Activated T-helper 9 cell treated with anti-CD3 and anti-CD28 coated beads, Interleukin-2, amount 50 U/mL, for 16 hours (primary cell): ENCODE measurements at places on chromosomes 12 and 14.

DNA sequence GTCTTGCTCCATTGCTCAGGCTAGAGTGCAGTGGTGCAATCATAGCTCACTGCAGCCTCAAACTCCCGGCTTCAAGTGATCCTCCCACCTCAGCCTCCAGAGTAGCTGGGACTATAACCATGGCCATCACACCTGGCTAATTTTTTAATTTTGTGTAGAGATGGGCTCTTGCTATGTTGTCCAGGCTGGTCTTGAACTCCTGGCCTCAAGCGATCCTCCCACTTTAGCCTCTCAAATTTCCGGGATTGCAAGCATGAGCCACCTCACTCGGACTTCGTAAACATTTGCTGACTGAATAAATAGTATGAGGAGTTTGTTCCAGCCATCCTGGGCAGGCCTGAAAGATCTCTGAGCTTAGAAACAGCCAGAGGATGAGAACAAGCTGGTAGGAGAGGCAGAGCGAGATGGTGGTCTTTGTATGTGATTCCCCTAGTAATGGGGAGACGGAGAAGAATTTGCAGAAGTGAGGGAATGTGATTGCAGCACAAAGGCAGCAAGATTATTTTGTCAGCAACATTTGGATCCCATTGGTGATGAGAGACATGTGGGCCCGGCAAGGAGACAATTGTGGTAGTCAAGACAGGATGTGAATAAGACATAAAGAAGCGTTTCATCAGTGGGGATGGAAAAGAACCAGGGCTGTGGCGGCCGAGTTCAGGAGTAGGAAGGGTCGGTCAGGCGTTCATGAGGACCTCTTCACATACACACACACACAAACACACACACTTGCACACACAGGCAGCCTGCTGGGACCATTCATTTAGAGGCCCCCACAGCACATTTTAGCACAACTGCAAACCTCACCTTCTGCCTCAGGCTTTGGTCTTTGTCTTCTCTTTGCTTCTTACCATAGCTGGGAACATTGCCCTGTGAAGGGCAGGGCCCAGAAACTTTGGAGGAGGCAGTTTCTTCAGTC is 155.5 kb downstream of the ZFP36L1 start:
- no peak for DNase-seq

DNA sequence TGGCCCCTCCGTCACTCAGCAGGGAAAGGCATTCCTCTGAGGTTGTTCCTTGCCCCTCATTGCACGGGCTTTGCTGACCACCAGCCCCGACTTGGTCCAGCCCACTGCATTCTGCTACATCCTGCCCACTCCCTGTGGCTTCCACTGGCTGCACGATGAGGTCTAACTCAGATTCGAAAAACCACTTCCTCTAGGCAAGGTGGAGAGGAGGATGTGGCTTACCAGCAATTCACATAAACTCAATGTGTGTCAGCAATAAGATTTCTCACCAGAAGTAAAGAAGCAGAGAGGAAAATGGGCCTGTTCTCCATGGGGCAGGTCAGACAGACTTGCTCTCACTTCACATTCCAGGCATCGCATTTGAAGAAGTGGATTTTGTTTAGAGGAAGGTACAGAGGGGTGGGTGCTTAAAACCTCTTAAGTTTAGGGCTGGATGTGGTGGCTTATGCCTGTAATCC is 14.7 kb downstream of the GPR68 start:
- DNase-seq = no peak

- no peak for DNase-seq
Measured at GRCh38 chr14:71720978-71721624, 211.1 kb upstream of the RGS6 start.

- DNase-seq = no peak
Measured at GRCh38 chr14:92264195-92264594, 58.8 kb upstream of the SLC24A4 start.

DNA sequence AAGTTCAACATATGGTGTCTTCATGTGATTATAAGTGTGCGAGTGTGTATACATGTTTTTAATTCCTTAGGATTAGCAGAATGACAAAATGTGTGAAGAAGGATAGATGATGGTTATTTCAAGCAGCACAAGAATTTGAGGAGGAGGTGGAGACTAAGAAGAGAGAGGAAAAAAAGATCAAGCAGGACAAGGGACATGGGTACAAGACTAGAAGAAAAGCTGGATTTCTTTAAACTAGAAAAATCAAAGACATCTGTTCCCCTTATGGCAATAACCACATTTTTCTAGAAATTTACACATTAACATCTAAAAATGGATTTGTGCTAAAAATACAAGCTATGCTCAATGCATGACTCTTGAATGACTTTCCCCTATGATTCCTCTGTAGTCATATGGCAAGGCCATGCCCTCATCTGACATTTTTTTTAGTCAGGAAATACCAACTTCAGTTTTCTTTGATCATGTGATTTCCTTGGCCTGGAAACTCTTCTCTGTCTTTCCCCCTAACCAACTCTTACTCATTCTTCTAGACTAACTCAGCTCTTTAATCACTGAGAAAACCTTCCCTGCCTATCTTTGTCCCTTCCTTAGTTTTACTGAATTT is 435.8 kb downstream of the NRXN3 start:
- DNase-seq = no peak

- DNase-seq = no peak
Measured at GRCh38 chr14:101833045-101833444, 71.5 kb downstream of the PPP2R5C start.

DNA sequence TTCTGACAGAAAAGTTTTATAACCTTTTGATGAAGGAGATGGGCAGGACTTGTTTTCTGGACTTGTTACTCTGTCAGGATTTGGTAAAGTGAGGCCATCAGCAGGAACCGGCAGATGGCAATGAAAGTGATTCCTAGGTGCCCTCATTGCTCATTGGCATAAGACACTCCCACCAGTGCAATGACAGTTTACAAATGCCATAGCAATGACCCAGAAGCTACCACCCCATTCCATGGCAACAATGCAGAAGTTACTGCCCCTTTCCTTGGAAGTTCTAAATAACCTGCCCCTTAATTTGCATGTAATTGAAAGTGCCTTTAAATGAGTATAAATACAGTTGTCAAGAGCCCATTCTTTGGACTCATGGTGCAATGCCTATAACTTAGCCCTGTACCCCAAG is 222.6 kb downstream of the CEP128 start:
- DNase-seq = no peak

GRCh38 chr12:45363903-45364302 is 148.0 kb downstream of the ANO6 start:
- no peak for DNase-seq

GRCh38 chr14:36690311-36691040 is 28.8 kb downstream of the PAX9 start:
- DNase-seq = no peak

GRCh38 chr14:92785667-92786426 is 8.3 kb upstream of the GOLGA5 start:
- DNase-seq = no peak

DNA sequence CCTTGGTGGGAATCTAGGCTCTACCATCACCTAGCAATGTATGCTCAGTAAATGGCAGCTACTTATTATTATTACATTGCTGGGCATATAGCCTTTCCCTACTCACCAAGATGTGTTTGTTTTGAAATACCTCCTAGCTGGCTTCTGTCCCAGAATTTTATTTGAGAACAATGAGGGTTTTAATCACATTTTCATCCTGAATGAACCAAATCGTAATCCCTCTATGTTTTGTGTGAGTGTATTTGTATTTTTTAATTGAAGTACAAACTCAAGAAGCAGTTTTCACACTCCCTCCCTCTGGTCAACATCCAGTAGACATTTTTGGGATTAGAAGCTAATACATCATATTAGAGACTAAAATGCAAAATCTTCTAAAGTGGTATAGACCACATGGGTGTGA is 7.6 kb downstream of the SLC7A8 start:
- no peak for DNase-seq

- no peak for DNase-seq
Measured at GRCh38 chr12:50723865-50724264, 40.0 kb upstream of the ATF1 start.

- DNase-seq = no peak
Measured at GRCh38 chr12:92625639-92626310, 77.0 kb upstream of the PLEKHG7 start.

- no peak for DNase-seq
Measured at GRCh38 chr14:73239393-73240241, 2.3 kb downstream of the PAPLN start.

DNA sequence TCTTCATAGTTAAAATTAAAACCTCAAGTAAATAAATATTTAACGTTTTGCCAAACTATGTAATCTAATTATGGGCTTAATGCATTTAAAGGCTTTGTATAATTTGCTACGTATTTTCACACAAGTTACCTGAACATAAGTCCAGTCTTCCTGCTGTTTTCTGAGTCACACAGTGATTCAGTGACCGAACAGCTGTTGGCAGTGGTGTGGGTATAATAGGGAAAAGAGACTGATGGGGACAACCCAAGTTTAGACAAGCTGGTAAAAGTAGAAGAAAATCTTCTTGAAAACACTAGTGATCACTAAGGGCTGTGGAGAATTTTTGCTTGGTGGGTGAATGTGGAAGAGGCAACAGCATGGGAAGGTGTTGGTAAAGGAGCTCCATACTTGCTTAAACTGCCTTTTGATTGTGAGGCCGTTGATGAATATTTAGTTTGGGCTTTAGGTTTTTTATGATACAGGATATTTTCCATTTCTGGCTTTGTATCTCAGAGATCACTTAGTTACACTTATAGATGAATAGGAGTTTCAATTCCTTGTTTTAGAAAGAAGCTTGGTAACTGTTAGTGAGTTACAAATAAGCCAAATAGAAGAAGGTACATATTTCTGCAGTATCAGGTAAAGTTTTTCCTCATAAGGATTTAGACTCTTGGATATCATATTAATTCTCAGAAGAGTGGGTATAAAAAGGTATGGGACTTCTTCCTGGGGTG is 23.9 kb downstream of the LRRK2 start:
- no peak for DNase-seq

DNA sequence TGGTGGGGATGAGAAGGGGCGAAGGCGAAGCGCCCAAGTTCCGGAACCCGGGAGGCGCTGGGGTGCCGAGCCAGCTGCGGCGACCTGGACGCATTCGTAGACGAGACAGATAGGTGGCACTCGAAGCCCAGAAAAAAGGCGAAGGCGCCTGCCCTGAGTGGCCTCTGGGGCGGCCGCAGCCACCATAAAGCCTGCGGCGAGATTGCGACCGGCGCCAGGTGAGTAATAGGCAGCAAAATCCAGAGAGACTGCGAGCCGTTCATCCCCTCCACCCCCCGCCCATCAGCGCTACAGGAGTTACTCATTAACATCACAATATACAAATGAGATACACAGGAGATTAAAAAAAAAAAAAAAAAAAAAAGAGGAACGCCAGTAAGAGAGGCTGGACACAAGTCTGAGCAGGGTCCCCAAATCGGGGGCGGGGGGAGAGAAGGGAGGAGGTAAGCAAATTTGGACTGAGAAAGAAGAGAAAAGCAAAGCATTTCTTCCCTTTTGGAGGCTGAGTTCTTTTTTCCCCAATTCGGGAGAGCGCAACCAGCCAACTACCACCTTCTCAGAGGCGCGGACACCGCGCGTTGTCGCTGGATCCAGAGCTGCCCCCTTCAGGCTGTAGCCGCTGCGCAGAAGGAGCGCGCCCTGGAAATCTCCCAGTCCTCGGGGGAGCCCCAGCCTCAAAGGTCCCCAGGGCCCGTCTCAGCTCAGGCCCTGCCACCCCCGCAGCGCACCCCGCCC is 15.7 kb downstream of the TBX3 start:
- DNase-seq = no peak

DNA sequence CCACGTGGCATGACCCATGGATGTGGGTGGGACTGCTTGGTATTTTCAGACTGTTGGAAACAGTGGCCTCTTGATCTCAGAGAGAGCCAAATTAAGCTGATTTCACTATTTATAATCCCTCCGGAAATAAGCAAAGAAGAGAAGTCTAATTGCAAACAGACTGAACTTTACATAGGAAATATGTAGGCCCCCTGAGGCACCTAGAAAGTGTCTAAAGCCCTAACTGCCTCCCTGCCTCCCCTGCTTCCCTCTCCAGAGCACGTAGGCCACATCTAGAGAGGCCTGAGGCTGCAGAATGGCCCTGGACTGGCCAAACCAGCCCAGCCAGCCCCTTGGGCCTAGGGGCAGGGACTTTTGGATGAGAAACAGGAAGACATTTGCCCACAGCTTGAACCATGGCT is 123.8 kb downstream of the ZFP36L1 start:
- DNase-seq = no peak

- no peak for DNase-seq
Measured at GRCh38 chr12:96769400-96769799, 137.7 kb upstream of the NEDD1 start.

DNA sequence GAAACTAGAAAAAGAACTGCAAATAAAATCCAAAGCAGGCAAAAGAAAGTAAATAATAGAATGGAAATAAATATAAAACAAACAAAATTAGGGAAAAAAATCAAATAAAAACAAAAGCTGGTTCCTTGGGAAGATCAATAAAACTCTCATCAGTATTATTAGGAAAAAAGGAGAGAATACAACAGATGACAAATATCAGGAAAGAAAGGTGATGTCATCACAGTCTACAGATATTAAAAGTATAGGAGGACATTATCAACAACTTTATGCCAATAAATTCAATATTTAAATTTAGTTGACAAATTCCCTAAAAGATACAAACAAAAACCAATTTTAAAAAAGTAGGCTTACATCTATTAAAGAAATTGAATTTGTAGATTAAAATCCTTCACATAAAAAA is 107.4 kb upstream of the FOXN3 start:
- no peak for DNase-seq

GRCh38 chr12:9933958-9934357 is 1.8 kb upstream of the CLEC2A start:
- DNase-seq = no peak

GRCh38 chr14:75221797-75222196 is 45.4 kb upstream of the TMED10 start:
- DNase-seq = no peak

DNA sequence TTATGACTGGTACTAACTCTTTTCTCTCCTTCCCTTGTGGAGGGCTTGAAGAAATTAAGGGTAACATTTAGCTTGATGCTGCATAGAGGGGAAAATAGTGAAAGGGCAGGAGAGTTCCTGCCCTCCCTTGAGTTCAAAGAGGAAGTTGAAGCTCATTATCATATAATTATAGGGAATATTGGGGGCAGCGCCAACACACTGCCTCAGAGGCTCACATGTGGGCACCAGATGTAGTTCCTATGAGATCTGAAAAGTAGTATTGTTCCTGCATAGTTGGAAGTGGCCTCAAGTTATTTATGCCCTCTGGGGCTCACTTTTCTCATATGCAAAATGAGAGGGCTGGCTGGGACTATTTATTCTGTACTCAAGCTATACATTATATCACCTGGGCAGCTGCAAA is 33.0 kb upstream of the FGF23 start:
- DNase-seq = no peak

- DNase-seq = no peak
Measured at GRCh38 chr14:69423279-69423678, 24.8 kb downstream of the SLC39A9 start.

DNA sequence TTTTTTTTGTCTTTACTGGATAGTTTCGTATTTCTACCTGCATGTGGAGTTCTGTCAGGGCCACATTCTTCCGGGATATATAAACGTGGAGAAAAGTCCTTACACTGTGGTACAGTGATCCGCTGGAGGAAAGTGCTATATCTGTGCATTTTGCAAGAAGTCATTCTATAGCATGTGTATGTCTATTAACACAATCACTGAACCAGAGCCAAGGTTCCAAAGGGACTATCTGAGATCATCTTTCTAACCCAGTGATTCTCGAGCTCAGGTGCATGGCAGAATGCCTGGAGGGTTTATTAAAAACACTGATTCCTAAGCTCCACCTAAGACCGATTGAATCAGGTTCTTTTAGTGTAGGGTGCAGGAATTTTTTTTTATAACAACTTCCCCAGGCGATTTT is 354.0 kb downstream of the NRXN3 start:
- no peak for DNase-seq
